ENCODE measurements at places on chromosomes 16 and 17.

GRCh38 chr17:51692917-51693316 lies 432.6 kb downstream of the UTP18 start:
- no peaks in the 10 kb centered on the region for H3K27me3 ChIP-seq
- no peak overlapping the region for H3K4me3 ChIP-seq
- H3K27ac ChIP-seq: no peak overlapping the region
- no peaks in the 10 kb centered on the region for H3K4me1 ChIP-seq

DNA sequence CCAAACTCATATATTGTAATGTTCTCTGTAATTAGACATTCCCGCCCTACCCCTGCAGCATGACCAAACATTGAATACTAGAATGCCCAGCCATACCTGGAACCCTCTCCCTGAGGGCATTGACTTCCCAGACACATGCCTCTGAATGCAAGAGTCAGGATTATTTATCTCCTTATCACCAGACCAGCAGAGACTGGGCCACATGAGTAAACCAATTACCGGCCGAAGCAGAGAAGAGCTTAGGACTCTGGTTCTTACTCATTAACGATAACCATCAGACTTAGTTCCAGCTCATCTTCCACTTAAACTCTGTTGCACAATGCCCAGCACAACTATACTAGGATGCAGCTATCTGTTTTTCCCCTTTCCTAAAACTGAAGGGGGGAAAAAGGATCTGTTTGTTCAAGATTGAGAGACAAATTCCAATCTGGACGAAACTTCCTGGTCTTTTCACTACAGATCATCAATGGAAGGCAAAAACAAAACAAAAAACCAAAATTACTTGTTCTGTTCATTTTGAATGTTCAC lies 88.2 kb upstream of the CORO6 start:
- peak overlapping the region; percentile 89 for H3K27ac ChIP-seq
- peaks cover 46% of the 10 kb centered on the region for H3K4me1 ChIP-seq
- H3K27me3 ChIP-seq: no peaks in the 10 kb centered on the region
- DNase-seq: no peak
- H3K4me3 ChIP-seq: peak overlapping the region; percentile 24

- H3K36me3 ChIP-seq: no peaks in the 10 kb centered on the region
- no peak overlapping the region for H3K4me3 ChIP-seq
- H3K4me1 ChIP-seq: no peaks in the 10 kb centered on the region
- H3K27ac ChIP-seq: no peak overlapping the region
- DNase-seq: no peak
- H3K27me3 ChIP-seq: no peaks in the 10 kb centered on the region
Observed at GRCh38 chr16:13436641-13437412, 483.1 kb upstream of the ERCC4 start.

GRCh38 chr16:70495425-70496182 lies 27.8 kb downstream of the COG4 start:
- peaks cover 18% of the 10 kb centered on the region for H3K36me3 ChIP-seq
- no peak overlapping the region for H3K27ac ChIP-seq
- no peak for DNase-seq
- no peaks in the 10 kb centered on the region for H3K4me1 ChIP-seq
- no peaks in the 10 kb centered on the region for H3K27me3 ChIP-seq
- no peak overlapping the region for H3K4me3 ChIP-seq

DNA sequence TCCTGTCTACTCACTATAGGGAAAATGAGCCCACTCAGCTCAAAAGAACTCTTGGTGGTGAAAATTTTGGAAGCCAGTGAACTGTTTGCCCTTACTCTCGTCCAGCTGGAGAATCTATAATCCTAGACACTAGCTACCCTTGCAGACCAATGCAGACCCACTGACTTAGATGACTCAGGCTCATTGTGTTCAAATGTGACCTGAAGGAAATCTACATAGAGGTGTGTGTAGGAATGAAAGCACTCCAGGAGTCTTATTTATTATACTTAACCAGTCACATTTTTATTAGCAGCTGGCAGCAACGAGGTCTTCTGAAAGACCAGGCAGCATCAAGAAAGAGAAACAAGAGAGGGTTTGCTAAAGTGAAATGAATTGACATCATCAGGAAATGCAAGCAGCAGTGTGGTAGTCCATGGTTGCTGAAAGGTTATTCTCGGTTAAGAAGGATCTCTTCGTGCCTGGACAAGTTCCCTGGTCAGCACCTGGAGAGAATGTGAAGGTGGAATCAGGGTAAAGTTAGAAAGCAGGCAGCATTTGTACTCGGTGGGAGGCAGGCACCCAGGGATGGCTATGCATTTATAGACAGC lies 1.4 kb downstream of the KRTAP29-1 start:
- no peak for DNase-seq
- H3K36me3 ChIP-seq: peaks cover 7% of the 10 kb centered on the region
- H3K27ac ChIP-seq: no peak overlapping the region

DNA sequence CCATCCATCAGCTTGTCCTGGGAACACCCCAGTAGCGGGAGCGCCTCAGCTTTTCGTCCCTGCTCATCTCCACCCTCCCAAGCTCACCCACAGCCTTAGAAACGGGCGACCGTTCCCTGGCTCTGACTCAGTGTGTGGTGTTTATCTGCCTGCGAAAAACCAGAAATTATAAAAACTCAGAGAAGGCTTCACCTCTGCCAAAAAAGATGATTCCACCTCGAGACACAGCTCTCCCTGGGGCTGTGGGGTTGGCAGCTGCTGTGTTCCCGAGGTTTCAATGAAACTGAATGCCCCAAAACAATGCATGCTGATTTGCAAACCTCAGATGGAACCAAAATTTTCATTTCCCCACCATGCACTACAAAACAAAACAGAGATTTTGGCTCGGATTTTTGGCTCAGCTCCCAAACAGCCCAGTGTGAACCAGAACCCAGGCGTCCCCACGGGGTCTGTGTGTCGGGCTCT lies 62.4 kb upstream of the MED9 start:
- H3K27me3 ChIP-seq: peaks cover 8% of the 10 kb centered on the region
- H3K4me3 ChIP-seq: no peak overlapping the region
- H3K27ac ChIP-seq: no peak overlapping the region

Measured in memory B cell (primary cell).